ENCODE measurements at places on chromosomes 4 and X.

DNA sequence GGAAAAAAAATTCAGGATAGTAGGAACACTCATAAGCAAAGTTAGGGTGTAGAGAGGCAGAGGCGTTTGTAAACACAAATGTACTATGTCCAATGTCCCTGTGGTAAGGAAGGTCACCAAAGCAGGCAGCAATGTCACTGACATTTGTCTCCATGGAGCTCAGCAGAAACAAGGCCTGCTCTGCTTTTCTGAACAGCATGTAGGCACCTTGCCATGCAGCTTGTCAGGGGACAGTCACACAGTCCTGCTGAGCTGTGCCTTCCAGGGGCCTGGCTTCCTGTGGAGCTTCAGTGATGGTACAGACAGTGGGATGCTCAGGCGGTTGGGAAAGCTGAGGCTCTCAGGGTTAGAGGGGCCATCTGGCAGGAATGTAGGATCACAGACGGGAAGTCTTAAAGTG lies 74.5 kb upstream of the HS3ST1 start:
- no peak for DNase-seq

GRCh38 chr4:52195869-52196268 lies 144.8 kb downstream of the SPATA18 start:
- DNase-seq = no peak

DNA sequence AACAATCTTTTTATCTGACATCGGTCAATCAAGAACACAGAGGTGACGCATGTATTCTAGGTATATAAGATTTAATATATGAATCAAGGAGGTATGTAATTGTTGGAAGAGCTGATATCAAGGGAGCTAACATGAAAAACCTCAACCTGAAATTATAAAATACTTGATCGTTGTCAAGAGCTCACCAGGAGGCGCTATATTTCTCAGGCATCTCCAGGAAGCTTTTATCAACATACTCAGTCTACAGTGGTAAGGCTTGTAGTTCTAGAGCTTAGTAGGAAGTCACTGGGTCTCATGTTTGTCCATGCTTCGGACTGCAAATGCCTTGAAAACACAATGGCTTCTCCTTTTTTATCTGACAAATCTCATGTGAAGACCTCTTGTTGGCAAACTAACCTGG lies 156.1 kb downstream of the GRXCR1 start:
- DNase-seq = no peak

DNA sequence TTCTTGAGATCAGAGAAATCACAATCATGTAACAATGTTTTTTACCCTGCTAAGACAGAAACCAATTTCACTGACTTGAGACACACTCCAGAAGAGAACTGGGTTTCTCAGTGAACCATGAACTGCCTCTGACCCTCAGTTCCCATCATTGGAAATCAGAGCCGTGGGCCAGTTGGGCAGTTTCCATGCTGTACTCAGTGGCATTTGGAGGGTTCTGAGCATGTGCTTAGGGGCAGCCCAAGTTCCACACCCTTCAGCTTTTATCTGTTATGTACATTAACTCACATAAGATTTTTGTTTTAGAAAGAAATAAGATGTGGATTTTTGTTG lies 77.9 kb downstream of the BTC start:
- DNase-seq = no peak

DNA sequence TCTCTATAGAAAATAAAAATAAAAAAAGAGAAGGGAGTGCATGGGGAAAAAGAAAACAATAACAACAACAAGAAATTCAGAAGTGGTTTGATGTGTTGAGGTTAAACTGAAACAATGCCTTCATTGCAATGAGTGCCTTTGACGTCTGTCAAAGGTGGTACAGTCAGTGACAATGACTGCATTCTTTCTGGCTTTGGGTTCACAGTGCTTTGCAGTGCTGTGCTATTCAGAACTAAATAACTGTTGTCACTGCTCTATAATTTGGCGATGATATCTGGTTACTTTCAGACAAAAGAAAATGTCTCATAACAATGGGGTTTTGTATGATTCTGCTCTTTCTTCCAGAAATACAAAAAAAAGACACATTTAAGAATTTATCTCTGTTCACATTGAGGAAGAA lies 488.6 kb upstream of the MAGEB2 start:
- DNase-seq = no peak

- no peak for DNase-seq
Measured at GRCh38 chr4:16582526-16582925, 315.9 kb downstream of the LDB2 start.

DNA sequence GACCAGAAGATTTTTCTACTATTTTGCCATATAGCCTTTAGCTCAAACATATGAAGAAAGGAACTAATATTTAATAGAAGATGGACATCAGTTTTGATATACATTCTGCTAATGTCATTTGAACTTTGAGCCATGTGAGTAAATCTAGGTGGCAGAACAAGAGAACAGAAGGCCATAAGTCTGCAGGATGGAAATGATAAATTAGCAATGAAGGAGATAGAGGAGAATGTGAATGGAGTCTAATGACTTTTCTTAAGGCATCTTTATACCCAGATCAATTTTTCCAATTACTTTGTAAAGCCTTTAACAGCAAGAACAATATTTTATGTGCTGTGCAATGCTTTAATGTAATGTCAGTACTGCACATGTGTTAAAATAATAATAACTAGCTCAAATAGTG lies 30.1 kb upstream of the ALG13 start:
- DNase-seq = no peak

- no peak for DNase-seq
Measured at GRCh38 chr4:26179316-26179760, 141.5 kb upstream of the RBPJ start.

- DNase-seq = peak; percentile 82
Measured at GRCh38 chr4:6298035-6298434, 28.4 kb downstream of the WFS1 start.

GRCh38 chr4:85938062-85938461 lies 421.8 kb downstream of the MAPK10 start:
- DNase-seq = no peak

DNA sequence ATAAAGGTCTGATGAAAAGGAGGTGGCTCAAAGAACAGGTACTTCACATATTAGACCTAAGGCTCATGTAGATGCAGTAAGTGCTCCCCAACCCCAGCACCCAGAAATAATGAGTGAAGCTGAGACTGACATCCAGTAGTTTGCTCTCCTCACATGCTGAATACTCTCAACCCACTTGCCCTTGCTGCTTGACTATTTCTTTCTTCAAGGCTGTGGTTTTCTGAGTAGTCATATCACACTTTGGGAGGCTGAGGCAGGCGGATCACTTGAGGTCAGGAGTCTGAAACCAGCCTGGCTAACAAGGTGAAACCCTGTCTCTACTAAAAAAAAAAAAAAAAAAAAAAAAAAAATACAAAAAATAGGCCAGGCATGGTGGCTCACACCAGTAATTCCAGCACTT lies 51.5 kb upstream of the PRPS1 start:
- DNase-seq = no peak

DNA sequence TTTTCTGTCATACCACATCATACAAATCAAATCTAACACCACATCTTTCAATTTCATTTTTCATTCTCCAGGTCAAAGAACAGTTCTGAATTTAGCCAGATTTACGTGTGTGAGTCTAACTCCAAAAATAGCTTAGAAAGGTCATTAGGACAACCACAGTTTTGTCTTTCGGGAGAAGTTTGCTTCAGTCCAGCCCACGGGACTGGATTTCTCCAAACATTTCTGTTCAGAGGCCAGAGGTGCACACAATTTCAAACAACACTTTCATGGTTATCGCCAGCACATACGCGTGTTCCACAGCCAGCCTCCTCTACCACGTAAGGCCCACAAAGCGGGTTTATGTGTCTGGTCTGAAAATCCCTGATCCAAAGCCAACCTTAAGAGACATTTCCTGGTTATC lies 65.9 kb downstream of the VEGFC start:
- peak; percentile 97 for DNase-seq

DNA sequence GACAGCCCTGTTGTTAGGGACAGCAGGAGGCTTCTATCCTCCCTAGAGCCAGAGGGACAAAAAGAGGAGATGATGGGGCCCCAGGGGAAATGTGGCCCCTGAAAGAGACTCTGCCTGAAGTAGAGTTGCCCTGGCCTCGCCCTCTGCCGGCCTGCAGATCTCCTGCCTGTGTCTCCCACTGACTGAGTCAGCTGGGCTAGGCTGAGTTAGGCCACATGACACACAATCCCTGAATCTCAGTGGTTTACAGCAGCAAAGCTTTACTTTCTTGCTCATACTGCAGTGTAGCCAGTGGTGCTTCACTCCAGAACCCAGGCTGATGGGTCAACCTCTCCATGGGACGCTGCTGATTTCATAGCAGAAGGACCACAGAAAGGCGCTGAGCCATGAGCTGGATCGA lies 23.5 kb downstream of the DRD5 start:
- no peak for DNase-seq

- no peak for DNase-seq
Measured at GRCh38 chr4:24252121-24252520, 332.2 kb downstream of the DHX15 start.

- no peak for DNase-seq
Measured at GRCh38 chr4:955161-955921, 18.0 kb downstream of the DGKQ start.

DNA sequence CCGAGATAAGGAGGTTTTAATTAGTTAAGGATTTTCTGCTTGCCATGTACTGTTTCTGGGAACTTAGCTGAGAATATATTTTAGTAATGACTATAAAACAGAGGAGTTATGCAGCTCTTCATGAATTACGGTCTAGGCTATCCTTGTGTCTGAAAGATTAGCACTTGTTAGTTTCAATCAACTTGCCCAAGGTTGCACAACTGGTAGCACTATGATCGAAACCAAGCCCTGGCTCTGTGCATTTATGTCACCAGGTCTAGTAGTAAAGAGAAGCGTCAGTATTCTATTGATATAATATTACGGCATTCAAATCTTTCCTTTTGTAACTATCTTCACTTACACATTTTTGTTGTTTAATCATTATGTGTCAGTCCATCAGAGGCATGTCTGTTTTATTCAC lies 176.0 kb downstream of the TLL1 start:
- DNase-seq = no peak

- DNase-seq = peak; percentile 7
Measured at GRCh38 chr4:40038977-40039376, 17.7 kb upstream of the N4BP2 start.

DNA sequence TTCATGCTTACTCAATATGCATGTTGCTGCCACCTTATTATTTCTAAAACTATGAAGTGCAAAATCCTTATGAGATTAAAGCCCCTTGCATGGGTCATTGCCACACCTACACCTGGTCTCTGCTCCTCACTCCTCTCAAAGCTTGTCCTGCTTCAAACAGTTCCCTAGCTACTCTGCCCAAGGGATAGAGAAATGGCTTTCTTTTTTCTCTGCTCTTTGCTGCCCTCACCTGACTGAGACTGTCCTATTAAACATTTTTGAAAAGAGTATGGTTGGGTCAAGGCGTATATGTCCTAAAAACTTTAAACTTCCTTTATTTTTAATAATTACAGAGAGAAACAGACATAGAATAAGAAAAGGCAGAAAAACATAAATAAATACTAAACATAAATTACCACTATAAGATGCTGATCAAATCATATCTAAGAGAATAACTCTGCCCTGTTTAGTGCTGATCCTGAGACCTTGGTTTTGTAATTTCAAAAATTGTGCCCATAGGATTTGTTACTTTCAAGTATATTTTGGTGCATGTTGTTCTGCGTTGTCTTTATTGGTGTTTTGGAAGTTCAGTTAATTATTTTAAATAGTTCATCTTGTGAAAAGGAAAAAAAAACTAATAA lies 704.9 kb upstream of the PABPC4L start:
- peak; percentile 5 for DNase-seq

GRCh38 chrX:50067435-50068284 lies 133.1 kb downstream of the AKAP4 start:
- no peak for DNase-seq

DNA sequence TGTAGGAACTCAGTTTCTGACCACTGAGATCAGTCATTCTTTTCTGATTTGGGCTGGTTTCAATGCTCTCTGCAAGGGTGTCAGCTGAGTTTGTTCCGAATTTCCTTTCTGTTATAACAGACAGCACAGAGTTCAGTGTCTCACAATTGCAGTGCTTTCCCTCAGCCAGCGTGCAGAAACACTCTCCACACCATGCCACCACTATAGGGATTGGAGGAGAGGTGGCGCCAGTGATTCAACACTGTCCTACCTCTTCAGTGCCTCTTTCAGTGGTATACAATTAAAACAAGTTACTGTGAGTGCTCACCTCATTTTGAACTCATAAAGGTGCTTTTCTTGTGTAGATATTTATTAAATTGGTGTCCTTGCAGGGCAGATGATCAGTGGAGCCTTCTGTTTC lies 413.2 kb upstream of the CXorf51B start:
- no peak for DNase-seq

DNA sequence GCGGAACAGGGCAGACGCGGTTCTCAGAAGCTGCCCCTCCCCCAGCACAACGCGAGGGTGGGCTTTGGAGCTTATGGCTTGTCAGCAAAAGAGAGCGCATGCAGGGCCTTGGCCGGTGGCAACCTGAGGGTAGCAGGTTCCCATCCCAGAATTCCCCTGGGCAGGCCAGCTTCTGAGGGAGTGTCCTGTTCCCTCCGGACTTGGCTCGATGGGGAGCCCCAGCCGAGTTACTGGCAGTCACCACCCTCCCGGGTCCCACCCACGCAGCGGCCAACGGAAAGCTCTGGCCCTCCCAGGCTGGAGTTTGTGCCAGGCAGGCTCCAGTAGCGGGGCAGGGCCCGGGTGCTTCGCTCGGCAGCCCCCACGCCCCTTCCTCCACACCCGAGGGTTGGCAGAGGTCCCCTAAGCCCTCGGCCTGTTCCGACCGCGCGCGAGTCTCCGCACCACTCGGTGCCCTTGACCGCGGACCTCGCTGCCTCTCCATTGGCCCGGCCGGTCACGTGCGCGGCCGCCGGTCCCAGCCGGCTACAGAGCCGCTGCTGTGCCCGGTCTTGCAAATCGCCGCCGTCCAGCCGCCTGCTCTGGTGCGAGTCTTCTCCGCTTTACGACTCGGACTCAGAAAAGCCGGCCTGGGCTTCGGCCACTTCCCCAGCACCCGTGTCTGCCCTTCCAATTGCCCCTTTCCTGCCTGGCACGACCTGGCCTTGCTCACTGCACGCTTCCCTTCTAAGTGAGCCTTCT lies 20.9 kb upstream of the MTM1 start:
- peak; percentile 44 for DNase-seq

DNA sequence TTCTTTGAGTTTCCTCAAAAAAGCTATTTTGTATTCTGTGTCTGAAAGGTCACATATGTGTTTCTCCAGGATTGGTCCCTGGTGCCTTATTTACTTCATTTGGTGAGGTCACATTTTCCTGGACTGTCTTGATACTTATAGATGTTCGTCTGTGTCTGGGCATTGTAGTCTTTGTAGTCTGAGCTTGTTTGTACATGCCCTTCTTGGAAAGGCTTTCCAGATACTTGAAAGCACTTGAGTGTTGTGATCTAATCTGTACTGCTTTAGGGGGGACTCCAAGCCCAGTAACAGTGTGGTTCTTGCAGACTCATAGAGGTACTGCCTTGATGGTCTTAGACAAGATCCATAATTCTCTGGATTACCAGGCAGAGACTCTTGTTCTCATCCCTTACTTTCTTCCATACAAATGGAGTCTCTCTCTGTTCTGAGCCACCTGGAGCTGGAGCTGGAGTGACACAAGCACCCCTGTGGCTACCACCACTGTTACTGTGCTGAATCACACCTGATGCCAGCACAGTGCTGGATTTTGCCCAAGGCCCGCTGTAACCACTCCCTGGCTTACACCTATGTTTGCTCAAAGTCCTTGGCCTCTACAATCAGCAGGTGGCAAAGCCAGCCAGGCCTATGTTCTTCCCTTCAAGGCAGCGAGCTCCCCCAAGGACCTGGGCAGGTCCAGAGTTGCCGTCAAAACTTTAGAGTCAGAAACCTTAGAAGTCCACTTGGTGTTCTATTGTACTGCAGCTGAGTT lies 72.3 kb upstream of the EFHC2 start:
- no peak for DNase-seq
